ENCODE measurements at places on chromosomes 3 and 15.
A peak's percentile ranks its signal among the peaks of the same experiment; 100 is the strongest.

DNA sequence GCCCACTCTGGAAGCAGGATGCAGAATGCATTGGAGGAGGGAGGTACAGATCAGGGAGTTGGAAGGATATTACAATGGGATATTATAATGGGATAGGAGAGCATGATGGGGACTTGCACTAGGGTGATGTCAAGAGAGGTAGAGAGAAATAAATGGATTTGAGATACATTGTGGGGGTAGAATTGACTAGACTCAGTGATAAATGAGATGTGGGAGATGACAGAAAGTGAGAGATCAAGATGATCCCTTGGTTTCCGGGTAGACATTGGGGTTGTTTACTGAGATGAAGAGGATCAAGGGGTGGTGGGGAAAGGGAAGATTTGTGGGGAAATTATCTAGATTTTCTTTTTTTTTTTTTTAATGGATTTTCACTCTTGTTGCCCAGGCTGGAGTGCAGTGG, 42.7 kb downstream of the BFSP2 start:
- no peak for DNase-seq

- DNase-seq, result no peak
These were observed 60.0 kb downstream of the ZNF385D start for GRCh38 chr3:21691036-21691435.

- no peak for DNase-seq
These were observed 140.9 kb downstream of the ATG7 start for GRCh38 chr3:11413071-11413470.

- DNase-seq, result no peak
These were observed 2.0 kb upstream of the PLIN1 start for GRCh38 chr15:89681146-89681545.

GRCh38 chr3:143234526-143234925, 115.0 kb downstream of the CHST2 start:
- no peak for DNase-seq

- peak; percentile 91 for DNase-seq
These were observed at the start of gene PPCDC for GRCh38 chr15:75023181-75023871. PPCDC (plus strand) TSS chr15:75023590; CDS start chr15:75028319, 4,729 bp downstream.

DNA sequence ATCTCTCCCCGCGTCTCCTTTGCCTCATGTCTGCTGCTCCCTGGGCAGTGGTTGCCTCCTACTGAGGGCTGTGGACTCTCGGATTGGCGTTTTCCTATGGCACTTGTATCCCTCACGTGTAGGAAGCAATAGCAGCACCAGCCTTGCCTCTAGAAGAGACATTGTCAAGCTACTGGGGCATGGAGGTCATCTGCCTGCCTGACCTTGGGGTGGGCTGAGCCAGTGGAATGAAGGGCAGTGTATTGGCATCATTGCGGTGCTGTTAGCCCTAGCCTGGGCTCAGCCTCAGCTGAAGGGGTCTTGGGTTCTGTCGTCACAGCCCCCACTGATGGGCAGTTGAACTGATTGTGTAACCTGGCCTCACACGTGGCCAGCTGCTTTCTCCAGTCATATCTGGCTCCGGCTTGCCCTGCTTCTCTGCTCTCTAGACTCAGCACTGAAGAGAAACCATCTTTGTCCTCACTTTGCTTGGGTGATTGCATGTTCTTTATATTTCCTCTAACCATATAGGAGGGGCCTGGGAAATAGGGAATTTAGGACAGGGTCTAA, 8.1 kb downstream of the ABCF3 start:
- no peak for DNase-seq

GRCh38 chr3:154954757-154955156, 125.4 kb upstream of the MME start:
- no peak for DNase-seq

GRCh38 chr15:92901072-92901761, 1.1 kb downstream of the CHD2 start:
- no peak for DNase-seq

GRCh38 chr3:113212844-113213375, 1.6 kb downstream of the BOC start:
- no peak for DNase-seq

- no peak for DNase-seq
These were observed 265.0 kb downstream of the OPA1 start for GRCh38 chr3:193857996-193858395.

GRCh38 chr15:47987908-47988532, 132.8 kb upstream of the SLC24A5 start:
- no peak for DNase-seq

DNA sequence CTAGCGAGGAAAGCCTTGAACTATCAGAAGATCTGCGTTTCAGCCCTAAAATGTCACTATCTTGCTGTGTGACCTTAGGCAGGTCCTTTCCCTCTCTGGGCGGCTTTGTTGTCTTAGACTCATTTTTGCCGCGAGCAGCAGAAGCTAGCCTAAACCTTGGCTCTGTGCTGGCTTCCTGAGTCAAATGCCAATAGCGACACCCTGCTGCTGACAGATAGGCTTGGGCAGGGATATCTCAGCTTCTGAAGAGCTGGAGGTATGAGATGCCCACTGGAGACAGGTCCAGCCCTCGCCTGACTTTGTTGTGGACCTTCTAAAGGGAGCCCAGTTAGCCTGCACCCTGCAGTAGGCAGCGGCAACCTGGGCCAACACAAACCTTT, 1.3 kb downstream of the ADAMTSL3 start:
- DNase-seq, result no peak

- DNase-seq, result no peak
These were observed 97.7 kb upstream of the TSPAN3 start for GRCh38 chr15:77168616-77169015.

DNA sequence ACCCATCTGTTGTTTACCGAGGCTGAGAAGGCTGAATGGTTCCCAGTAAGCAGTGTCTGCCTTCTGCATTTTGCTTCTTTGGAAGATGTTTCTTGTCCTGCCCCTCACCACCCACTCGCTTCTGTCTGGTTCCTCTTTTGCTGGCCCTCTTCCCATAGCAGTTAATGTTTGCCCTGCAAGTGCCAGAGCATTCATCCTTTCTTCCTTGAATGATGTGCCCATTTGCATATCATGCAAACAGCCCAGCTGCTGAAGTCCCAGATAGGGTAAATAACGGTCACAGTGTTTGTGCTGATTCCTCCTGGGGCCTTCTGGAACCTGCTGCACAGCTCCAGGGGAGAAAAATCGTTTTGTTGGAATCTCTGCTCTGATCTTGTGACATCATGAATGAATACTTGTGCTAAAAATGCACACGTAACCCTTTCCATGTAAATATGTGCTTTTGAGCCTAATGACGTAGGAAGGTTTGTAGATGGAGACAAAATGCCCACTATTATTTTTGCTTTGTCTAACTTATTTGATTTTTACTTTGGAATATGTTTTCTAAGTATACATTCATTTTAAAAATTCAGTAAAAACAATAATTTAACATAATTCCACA, 381.0 kb downstream of the SOX2 start:
- DNase-seq, result no peak

DNA sequence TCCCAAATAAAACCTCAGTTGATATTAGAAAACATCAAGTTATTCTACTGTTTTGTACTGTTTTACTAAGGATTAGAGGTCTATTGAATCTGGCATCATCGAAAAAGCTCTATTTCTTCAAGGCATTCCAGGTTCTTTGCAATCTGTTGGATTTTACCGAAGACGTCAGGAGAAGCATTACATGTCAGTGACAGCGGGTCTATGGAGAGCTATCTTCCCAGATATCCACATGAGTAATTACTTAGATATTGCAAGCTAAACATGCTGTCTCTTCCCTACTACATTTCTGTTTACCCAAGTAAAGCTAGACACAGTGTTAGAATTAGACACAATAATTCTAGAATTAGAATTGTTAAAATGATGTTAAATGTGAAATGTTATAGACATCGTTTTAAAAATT, 10.8 kb upstream of the GOLGA6L2 start:
- no peak for DNase-seq

DNA sequence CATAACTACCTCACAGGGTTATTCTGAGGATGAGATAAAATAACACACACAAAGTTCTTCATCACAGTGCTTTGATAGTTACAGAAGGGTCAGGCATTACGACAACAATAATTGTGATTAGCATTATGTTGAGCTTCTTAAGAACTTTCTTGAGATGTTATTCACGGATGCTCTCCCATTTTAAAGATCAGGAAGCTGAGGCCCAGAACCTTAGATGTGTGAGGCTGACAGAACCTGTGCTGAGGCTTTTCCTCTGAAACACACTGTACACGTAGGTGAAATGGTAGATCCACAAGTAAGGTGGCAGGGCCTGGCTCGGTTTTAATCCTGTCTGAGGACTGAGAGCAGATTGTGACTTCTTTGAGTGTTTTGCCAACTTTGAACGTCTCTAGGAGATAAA, 211.2 kb upstream of the BHLHE40 start:
- DNase-seq, result no peak

GRCh38 chr3:133935843-133936769, 40.4 kb upstream of the RAB6B start:
- no peak for DNase-seq

- DNase-seq, result no peak
These were observed 104.1 kb downstream of the CNTN3 start for GRCh38 chr3:74510261-74510818.

- peak; percentile 40 for DNase-seq
These were observed 737 bp upstream of the ITPR1 start for GRCh38 chr3:4492208-4493013.

DNA sequence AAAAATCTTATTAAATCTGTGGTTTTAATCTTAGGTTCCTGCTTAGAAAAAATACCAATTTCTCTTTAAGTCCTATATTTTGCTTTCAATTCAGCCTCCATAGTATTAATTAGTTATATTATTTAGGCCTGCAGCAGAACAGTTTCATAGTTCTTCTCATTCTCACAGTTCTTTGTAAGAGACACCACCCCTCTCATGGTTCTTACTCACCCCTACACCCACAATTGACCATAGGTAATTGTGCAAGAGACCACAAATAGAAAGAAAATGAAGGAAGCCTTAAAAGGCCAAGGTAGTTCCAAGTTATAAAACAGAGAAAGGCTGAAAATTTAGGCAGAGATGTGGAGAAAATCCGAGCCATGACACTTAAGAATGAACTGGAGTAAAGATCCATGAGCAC, 415.3 kb downstream of the TIGIT start:
- DNase-seq, result no peak

GRCh38 chr3:4985330-4986174, 6.3 kb downstream of the BHLHE40 start:
- no peak for DNase-seq

- DNase-seq, result no peak
These were observed 686.5 kb downstream of the IGSF11 start for GRCh38 chr3:118348169-118348557.

- no peak for DNase-seq
These were observed 10.6 kb upstream of the VWA5B2 start for GRCh38 chr3:184218814-184219213.

DNA sequence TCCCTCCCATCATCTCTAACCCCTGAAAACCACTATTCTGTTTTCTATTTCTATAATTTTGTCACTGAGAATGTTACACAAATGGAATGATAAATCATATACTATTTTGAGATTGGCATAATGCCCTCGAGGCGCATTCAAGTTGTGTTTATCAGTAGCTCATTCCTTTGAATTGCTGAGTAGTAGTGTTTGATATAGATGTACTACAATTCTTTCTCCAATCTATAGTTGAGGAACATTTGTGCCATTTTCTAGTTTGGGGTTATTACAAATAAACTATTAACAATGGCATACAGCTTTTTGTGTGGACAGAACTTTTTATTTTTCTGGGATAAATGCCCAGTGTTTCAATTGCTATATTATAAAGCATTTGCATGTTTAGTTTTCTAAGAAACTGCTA, 86.0 kb downstream of the CCR1 start:
- no peak for DNase-seq

DNA sequence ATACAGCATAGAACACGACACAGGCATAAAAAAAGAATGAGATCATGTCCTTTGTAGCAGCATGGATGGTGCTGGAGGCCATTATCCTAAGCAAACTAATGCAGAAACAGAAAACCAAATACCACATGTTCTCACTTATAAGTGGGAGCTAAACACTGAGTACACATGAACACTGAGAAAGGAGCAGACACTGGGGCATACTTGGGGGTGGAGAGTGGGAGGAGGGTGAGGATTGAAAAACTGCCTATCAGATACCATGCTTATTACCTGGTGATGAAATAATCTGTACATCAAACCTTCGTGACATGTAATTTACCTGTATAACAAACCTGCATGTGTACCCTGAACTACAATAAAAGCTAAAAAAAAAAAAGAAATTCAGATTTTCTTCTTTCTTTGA, 100.4 kb downstream of the PPM1L start:
- no peak for DNase-seq

GRCh38 chr3:27504749-27505148, 20.6 kb upstream of the SLC4A7 start:
- no peak for DNase-seq

DNA sequence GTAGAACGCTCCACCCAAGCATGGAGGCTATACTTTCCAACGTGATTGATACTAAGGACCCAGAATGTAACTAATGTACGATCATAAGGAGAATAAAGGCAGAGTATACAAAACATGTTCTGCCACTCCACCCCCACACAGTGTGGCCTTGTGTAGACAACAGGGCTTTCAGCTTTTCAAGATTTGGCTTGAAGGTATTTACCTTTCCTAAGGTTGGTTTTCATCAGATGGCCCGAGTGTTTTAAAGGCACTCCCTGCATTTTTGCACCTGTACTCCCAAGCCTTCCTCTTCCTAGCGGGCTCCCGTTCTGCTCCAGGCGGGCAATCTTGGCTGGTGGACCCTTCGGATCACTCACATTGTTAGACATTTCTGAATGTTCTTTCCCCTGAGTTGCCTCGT, 4.6 kb downstream of the SATB1 start:
- DNase-seq, result no peak

DNA sequence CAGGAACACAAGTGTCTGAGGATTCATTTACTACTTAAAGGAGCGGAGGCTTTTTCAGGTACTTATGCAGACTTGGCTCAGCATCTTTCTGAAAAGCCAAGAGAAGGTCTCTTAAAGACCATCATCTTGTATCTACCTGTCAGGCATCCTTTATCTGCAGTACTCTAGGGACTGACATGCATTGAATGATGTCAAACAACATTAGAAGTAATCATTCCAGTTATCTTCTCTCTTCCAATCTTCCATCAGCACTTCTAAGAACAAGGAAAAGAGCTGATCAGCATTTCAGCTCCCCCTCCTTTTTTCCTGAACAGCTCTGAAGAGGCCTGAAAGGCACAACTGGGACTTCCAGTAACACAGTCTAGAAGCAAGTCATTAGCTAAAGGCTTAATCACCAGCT, 214.8 kb downstream of the KCNH8 start:
- DNase-seq, result no peak

DNA sequence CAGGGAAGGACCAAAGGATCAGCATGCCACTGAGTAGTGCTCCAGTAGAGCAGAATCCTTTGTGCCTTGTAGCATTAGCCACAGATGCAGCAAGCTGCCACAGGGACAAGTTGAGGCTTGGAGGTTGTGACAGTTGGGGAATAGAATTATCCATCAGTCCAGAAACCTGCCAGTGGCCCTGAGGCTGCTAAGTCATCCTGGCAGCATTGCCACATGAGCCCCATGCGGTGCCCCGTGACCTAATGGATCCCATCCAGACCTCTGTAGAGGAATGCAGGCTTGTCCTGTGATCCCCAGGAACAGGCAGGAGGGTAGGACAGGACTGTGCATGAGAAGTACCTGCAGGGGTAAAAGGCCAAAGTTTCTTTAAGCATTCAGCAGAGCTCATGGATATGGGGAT, 51.7 kb downstream of the BOC start:
- no peak for DNase-seq

- DNase-seq, result no peak
These were observed 1.7 kb downstream of the RASSF1 start for GRCh38 chr3:50338965-50339364.

GRCh38 chr3:156416846-156417558, 137.9 kb downstream of the SSR3 start:
- no peak for DNase-seq

GRCh38 chr3:52509753-52510328, 14.7 kb downstream of the STAB1 start:
- no peak for DNase-seq

Data from activated CD4-positive, alpha-beta T cell treated with anti-CD3 and anti-CD28 coated beads, Interleukin-2, amount 50 U/mL, for 1 hour (primary cell).